ENCODE measurements at places on chromosomes 3 and 15.
A peak's percentile ranks its signal among the peaks of the same experiment; 100 is the strongest.

DNA sequence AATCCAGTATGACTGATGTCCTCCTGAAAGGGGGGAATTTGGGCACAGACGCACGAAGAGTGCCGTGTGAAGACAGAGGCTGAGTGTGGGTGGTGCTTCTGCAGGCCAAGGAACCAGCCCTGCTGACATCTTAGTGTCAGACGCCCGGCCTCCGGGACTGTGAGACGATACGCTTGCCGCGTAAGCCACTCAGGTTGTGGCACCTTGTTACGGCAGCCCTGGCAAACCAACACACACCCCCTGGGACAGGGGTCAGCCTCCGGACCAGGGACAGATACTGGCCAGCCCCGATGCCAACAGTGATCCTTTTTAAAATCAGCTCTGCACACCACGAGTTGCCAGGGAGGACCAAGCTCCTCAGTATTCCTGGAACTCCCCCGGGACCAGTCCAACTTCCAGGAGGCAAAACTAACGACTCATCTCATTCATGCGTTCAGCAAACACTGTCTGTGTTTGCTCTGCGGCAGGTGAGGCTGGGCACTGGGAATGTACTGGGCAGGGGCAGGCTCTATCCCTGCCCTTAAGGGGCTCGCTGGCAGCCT, 21.2 kb upstream of the PIGZ start:
- no peak for DNase-seq

DNA sequence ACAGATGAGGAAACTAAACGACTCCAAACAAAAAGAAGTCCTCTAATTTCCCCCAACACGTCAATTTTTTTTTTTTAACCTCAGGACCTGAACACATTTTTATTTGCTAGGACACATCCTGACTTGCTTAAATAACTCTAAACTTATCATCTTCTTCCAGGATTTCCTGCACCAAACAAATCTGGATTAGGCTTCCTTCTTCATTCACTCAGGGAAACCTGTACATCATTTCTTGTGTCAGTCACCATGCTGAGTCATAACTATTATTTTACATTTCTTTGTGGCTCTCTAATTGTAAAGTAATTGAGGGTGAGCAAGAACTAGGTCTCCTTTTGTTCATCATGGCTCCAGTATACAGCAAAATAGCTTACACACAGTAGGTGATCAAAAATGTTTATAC, 433.4 kb upstream of the GBE1 start:
- no peak for DNase-seq

DNA sequence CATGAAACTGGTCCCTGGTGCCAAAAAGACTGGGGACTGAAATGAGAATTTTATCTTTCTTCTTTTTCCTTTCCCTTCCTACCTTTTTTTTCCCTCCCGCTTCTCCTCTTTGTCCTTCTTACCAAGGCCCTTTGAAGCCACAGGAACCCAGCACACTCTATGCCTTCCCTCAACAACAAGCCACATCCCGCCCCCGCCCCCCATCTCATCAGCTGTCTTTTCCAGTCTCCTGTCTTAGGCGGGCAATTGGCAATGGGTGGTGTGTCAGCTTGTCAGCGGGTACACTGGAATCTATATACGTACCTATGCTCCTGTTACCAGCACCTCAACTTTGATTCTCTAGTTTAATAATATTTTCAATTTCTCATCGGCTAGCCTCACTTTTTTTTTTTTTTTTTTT, 56.3 kb upstream of the CHD2 start:
- DNase-seq, result no peak

DNA sequence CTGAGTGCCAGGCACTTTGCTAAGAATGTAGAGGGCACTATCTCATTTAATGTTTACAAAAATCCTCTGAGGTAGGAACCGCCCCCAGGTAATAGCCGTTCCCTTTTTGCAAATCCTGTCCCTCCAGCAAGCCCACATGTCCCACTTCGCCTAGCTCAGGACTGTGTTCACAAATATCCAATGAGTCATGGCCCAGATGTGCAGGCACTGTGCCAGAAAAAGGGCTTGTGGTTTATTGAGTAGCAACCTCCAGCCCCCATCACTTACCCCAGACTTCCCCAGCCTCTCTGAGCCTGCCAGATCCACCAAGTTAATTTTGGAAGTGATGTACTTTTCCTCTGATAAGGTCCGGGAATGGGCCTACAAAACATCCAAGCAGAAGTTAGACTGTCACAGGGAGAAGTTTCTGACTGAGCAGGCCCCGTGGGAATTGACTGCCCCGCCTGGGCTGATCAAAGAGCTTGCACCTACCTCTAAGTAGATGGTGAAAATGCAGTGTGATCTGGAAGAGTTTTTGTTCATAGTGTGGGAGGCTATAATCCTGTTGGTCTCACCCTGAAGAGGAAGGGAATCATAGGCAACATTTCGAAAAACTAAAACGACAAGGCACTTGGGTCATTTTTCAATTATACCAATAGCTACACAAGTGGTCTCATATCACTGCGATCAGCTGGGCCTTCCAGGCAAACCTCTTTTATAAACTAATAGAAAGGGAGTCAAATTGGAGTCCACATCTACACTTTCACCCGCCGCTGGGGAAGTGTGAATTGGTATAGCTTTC, 15.7 kb downstream of the KIF9 start:
- peak; percentile 28 for DNase-seq

DNA sequence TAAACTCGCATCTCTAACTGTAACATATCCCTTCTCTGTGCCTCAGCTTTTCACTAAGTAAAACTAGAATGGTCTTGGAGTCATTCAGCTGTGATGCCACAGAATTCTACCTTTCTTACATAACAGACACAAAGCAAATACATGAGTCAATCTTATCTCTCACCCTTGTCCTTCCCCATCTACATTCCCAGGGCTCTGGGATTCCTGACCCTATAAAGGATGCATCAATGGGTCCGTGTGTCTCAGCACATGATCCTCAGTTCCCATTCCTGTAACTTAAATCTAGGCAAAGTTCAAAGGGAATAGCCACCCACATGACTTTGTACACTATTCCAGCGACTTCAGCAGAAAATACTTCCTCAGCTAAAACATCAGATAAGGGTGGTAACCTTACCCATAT, 11.8 kb upstream of the ARL8B start:
- DNase-seq, result no peak

DNA sequence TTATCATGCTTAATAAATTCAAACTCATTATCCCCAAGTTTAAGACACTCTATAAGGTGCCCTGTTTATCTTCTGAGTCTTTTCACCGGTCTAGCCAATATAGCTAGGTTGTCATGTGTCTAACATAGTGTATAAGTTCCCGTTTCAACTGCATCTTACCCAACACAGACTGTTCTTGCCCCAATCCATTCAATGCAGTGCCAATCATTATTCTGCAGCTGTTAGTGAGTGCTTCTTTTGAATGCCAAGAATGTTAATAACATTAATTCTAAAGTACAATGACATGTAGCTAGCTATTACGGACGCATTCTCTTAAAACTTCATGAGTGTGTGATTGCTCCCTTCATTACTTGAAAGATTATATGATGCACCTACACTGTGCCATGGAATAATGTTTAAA, 646.4 kb upstream of the NR2F2 start:
- DNase-seq, result no peak

- DNase-seq, result no peak
Measured at GRCh38 chr3:148307443-148307843, 390.3 kb upstream of the AGTR1 start.

GRCh38 chr3:120469882-120470301, 19.1 kb upstream of the FSTL1 start:
- DNase-seq, result no peak

GRCh38 chr3:141807277-141808033, 44.2 kb downstream of the GRK7 start:
- DNase-seq, result no peak

GRCh38 chr15:94670438-94671034, 439.2 kb downstream of the MCTP2 start:
- no peak for DNase-seq

DNA sequence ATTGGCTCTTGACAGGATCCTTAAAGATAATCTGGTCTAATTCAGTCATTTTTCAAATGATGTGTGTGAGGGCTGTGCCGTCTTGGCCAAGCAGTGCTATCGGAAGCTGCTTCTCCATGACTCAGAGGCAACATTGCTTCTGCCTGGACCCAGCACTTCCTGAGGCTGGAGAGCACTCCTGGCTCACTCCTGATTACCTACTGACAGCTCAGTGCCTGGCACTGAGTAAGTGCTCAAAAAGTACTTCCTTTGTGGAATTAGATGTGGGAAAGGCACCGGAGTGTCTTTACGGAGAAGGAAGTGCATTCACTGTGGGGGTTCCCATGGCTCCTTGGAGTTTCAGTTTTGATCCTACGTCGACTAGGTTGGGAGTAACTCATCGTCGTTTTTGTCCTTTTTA, 86.9 kb upstream of the UBE3A start:
- no peak for DNase-seq

DNA sequence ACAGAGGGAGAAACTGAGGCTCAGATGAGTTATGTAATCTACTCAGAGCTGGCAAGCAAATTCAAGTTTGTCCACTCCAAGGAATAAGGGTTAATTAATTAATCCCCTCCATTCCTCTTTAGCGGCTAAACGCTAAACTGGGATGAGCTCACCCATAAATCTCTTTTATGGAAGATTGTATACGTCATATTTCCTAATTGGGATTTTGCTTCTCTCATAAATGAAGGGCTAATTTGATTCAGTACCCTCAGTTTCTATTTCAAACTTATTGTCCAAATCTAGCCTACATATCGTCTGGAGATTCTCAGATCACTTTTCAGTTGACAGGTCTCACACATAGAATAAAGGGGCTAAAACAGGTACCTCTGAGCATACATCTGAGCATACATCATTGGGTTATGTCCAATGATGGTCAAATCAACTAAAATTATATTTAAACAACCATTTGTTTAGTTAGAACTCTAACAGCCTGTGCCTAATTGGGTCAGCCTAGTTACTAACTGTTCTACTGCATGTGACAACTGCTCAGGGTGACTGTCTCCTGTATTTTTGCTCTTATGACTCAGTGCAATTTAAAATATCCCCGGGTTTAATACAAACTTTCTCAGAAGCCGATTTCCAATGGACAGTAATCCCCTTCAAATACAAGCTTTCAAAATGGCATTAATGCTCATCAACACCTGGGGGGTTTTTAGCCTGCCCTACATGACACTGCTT, 57.6 kb upstream of the PLXND1 start:
- no peak for DNase-seq

GRCh38 chr15:90716976-90717821, at the start of gene BLM:
BLM (plus strand) TSS chr15:90717346; CDS start chr15:90747393, 30,047 bp downstream.
- DNase-seq, result peak; percentile 90

- no peak for DNase-seq
Measured at GRCh38 chr3:107425033-107425432, 47.8 kb downstream of the CCDC54 start.

DNA sequence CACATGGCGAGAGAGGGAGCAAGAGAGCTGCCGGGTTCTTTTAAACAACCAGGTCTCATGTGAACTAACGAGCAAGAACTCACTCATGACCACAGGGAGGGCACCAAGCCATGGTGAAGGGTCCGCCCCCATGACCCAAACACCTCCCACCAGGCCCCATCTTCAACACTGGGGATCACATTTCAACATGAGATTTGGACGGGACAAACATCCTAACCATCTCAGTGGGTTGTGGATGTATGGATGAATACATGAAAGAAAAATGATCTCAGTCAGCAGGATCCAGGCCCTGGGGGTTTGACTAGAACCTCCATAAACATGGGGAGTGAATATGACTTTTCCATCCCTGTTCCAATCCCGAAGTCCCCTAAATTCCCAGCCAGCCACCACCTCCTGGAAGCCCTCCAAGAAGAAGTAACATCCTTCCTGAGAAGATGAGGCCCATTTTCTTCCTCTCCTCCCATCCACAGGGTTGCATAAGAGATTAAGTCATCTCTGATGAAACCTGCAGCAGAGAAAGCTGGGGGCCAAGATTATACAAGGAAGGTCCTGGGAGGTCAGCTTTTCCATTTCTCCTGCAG, 9.5 kb downstream of the CAV3 start:
- DNase-seq, result no peak

GRCh38 chr3:171415070-171415469, 45.1 kb downstream of the TNIK start:
- DNase-seq, result no peak
